ENCODE measurements at places on chromosomes 5 and 9.

DNA sequence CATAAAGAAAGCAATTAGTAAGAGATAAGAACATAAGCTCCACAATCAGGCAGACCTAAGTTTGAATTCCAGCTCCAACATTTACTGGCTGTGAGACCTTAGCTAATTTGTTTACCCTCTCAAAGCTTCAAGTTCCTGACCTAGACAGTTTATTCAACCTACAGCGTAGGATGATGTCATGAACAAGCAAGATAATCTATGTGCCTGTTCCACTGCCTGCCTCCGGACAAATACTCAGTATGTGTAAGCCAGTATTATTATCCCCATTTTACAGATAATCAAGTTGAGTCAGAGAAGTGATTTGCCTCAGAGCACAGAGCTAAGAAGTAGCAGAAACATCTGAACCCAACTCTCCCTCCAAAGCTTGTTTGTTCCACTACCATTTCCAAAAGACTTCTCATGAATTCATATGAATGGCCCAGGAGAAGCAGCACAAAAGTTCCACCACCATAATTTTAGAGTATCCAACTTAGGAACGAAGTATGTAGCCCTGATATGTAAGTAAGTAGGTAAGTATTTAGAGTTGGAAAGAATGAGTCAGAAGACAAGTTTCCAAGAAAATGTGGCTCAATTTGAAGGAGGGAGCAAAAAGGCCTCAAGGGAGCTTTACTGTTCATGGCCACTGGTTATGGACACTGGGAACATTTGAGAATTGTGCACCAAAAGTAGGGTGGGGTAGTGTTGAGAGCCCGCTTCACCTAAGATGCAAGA lies 398.2 kb downstream of the NFIB start:
- DNase-seq, result no peak

DNA sequence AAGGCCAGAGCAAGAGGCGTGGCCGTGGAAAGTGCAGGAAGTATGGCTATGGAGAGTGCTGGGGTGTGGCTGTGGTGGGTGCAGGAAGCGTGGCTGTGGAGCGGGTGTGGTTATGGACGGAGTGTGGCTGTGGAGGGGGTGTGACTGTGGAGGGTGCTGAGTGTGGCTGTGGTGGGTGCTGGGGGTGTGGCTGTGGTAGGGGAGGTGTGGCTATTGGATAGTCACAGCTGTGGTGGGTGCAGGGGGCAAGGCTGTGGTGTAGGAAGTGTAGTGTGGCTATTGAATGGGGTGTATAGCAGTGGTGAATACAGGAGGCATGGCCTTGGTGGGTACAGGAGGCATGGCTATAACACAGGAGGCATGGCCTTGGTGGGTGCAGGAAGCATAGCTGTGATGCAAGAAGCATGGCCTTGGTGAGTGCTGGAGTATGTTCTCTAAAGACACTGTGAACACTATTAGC lies 40.8 kb upstream of the SPATA31C2 start:
- peak; percentile 56 for DNase-seq

- DNase-seq, result no peak
Observed at GRCh38 chr9:86867804-86868313, 79.4 kb downstream of the GAS1 start.

DNA sequence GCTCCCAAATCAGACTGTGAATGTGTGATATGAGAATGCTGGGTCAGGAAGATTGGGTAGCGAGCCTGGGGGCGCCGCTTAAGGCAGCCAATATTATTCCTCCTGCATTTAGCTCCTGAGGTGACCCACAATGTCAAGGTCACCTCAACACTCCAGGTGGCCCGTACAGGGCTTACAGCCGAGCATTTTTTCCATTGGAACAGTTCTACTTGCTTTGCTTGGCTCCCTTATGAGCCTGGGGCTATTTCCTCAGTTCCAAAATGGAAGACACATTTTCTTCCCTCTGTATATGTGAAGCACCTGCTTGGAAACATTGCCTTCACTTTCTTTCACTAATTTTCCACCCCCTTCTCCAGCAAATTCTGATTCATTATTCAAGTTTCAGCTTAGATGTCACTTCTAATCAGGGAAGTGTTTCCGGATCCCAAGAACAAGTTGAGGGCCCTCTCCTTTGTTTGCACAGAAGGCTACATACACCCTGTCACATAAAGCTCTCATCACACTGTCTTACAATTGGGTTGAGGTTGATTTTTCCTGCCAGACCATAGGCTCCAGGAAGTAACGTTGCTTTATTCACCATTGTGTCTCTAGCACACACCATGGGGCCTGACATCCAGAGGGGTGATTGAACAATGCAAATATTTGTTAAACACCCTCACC lies 330.2 kb downstream of the PIK3R1 start:
- DNase-seq, result no peak

DNA sequence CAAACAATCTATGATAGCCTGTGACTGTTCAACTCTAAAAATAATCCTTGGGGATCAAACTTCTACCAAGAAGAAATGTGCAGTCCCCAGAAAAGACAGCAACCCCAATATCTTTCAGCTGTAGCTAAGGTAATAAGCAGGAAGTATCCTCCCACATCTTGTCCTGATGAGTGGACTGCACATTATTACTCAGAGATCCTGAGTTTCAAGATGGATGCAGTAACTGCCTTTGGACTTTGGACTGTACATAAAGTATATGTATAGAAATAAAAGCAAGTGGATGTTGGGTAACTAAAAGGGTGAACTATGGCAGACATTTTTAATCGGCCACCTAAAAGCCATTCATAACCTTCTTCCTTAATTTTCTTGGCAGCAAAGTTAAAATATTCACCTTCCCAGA lies 45.1 kb downstream of the SMIM23 start:
- DNase-seq, result no peak

- DNase-seq, result no peak
Observed at GRCh38 chr9:14584571-14584970, 108.7 kb downstream of the ZDHHC21 start.

- no peak for DNase-seq
Observed at GRCh38 chr5:59999056-59999455, 105.5 kb upstream of the PDE4D start.

DNA sequence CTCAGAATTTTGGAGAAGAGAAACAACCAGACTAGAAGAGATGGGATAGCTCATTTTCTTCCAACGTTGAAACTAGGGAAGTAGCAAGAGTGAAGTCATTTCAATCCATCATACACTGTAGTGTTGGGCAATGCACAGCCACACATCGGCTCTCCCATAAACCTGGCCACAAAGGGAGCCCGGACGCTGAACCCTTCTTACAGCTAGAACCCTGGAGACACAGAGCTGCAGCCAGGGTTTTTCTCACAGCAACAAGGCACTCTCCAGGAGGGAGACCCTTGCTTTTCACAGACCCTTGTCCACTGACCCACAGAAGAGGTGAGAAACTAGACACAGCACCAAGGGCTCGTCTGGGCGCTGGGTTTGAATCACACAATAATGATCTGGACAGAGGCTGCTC lies 101.4 kb upstream of the FSTL4 start:
- DNase-seq, result no peak

DNA sequence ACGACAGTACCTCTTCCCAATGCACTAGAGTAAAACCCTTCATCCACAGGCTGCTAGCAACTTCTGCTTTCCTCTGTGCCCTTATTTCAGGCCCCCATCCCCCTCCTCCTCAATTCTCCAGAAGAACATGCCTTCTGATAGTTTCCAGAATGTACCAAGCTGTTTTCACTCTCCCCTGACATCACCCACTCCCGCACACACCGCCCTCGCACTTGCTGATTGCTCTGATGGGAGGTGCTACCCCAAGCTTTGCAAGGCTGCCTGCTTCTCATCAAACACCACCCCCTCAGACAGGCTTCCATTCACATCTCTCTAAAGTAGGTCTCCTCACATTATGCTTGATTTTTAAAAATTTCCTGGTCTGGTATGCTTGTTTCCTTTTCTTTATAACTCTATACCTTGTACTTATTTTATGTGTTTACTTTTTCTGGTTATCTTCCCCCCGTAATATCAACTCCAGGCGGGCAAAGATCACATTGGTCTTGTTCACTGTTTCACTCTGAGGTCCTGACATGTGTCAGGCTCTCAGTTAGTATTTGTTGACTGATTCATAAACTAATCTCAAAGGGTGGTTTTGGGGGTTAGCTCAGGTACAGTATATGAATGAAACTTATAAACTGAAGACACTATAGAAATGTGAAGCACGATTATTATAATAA lies 91.0 kb upstream of the C9orf72 start:
- DNase-seq, result no peak

- no peak for DNase-seq
Observed at GRCh38 chr9:83062651-83063527, at the start of gene RASEF. TSS of gene RASEF (minus strand) at chr9:83063142. CDS start at chr9:83062867, 275 bp downstream.

GRCh38 chr5:139912804-139913203 lies 117.2 kb downstream of the PSD2 start:
- DNase-seq, result no peak

GRCh38 chr9:131258186-131258585 lies 18.1 kb downstream of the FAM78A start:
- no peak for DNase-seq

DNA sequence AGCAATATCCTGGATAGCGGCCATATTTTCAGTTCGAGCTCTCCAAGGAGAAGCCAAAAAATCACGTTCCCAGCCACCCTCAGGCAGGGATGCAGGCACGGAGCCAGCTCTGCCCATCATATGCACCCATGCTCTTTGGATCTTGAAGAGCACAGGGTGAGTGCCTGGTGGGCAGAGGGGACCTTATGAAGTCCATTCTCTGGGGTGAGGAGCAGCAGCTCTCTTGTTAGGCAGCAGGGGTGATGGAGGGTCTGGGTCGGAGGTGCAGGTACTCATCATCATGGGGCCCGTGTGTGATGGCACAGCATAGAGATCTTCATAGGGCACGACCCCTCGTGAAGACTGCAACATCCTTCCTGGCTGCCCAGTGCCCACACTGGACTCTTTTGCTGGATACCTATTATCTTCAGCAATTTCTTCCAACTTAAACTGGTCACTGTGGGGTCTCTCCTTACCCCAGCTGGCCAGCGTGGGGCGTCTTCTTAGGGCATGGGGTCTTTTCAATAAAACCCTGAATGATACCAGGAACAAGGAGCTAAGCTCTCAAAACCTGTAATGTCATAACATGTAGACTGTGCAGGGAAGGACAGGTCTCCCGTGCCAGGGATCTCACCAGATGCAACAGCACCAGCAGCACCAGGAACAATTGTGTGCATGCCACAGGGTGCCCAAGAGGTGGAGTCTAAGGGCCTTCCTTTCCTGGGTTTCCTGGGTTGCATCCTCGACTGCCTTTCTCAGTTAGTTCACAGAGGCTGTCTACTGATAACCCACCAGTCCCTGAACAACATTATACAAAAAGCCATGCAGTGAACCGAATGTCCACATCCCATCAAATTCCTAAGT lies 165.0 kb downstream of the TENT4A start:
- DNase-seq, result no peak

DNA sequence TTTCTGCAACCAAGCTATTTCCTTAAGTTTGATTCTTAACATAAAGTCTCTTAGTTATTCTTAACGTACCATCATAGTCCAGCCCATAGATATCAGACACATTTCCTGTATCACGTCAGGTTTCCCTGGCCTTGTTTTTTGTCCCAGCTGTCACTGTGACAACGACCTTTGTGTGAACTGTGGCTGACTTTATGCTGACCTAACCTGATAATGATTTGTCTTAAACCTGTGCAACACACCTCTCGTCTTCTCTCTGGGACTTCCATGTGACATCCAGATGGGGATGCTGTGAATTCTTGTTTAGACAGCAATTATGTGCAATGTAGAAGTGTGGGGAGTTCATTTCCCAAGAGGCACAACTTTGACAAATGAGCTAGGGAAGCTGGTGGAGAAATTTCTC lies 662.8 kb downstream of the PTPRD start:
- DNase-seq, result no peak

- no peak for DNase-seq
Observed at GRCh38 chr5:2128686-2129355, 246.1 kb upstream of the IRX4 start.

- no peak for DNase-seq
Observed at GRCh38 chr5:135025730-135026644, 8.0 kb downstream of the PITX1 start.

- no peak for DNase-seq
Observed at GRCh38 chr9:84921175-84921574, 251.6 kb downstream of the NTRK2 start.

GRCh38 chr5:5343568-5343967 lies 78.9 kb upstream of the ICE1 start:
- DNase-seq, result no peak
